Anterior cingulate cortex (tissue), 58 donors: ENCODE measurements at places on chromosomes 13 and 19.

DNA sequence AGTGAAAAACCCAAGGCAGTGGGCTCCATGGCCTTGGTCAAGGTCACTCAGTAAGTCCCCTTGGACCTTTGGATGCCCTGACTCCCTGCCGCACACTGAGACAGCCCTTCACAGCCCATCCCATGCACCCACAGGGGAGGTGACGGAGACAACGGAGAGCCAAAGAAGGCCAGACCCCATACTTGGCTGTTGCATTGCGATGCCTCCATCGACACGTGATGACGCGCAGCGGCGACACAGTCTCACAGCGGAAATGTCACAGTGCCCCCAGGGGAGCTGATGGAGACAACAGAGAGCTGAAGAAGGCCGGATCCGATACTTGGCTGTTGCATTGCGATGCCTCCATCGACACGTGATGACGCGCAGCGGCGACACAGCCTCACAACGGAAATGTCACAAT is 282.4 kb downstream of the TEX29 start:
- no peak for DNase-seq

DNA sequence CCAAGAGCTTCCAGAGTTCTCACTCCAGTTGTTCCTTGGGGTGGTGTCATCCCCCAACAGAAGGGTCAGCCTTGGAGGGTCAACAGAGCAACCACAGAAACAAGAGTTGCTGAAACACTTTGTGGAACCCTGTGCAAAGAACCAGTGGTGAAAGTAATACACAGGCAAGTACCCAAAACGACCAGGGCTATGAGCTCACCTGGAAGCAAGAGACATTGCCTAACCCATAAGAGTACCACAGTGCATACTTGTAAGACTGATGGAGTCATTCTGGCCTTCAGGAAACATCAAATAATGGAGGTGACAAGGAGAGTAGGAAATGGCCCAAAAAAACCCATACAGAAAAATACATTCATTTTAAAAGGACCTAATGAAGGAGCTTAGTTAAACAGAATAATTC is 184.3 kb upstream of the TSC22D1 start:
- DNase-seq, result no peak

DNA sequence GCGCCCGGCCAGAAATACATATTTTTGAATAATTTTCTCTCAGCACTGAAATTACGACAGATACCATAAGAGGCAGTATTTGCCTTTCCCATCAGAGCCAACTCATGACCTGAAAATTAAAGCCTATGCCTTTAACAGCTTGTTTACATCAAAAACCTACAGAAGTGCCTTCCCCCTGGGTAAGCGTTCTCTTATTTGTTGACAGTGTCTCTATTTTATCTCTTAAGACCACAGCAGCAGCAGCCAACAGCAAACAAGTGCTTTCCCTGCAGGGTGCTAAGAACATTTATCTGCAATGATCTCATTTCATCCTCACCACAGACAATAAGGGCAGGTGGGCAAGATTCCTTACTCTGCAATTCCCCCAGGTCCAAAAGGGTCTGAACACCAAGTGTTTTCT is 6.0 kb downstream of the AKAP8L start:
- DNase-seq, result no peak

GRCh38 chr19:13954185-13954584 is 1.9 kb downstream of the DCAF15 start:
- no peak for DNase-seq
